ENCODE measurements at places on chromosomes 12 and 14. TPM values are rescaled to one million over a fixed set of nuclear protein-coding genes. Genes with fewer than 3 reads are reported as not detected.

TMEM229B gene
- 0.40 TPM for total RNA-seq

NPFF gene
- total RNA-seq = not detected

CLEC4D gene
- total RNA-seq = not detected

ITGA7 gene
- total RNA-seq = 0.20 TPM

KRT82 gene
- not detected for total RNA-seq

BCL7A gene
- 5.4 TPM for total RNA-seq

DNA sequence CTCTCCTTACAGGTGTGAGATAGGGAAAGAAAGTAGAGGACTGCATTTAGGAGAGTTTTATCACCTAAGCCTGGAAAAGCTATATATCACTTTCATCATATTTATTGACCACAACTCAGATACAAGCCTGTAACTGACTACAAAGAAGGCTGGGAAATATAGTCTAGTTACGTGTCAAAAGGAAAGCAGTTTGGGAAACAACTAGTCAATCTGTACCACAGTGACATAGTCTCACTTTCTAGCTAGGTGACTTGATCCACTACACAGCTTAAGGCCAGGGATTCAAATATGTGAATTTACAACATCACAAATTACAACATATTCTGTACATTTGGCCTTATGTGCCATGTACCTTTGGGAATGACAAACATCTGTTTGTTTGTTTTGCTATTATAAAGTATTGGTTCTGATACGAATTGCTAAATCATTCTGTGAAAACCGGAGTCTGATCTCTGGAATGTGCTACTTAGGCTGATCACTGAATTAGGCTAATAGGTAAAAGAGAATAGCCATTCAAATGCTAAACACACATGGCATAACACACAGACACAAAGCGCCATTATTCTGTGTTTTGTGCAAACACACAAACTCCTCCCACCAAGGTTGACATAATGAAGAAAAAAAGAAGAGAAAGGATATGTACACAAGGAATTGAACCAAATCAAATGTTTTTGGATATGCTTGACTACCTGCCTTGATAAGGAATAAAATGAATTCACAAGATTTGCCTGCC, 279.8 kb downstream of the DUSP6 start:
- no peak for DNase-seq

DNA sequence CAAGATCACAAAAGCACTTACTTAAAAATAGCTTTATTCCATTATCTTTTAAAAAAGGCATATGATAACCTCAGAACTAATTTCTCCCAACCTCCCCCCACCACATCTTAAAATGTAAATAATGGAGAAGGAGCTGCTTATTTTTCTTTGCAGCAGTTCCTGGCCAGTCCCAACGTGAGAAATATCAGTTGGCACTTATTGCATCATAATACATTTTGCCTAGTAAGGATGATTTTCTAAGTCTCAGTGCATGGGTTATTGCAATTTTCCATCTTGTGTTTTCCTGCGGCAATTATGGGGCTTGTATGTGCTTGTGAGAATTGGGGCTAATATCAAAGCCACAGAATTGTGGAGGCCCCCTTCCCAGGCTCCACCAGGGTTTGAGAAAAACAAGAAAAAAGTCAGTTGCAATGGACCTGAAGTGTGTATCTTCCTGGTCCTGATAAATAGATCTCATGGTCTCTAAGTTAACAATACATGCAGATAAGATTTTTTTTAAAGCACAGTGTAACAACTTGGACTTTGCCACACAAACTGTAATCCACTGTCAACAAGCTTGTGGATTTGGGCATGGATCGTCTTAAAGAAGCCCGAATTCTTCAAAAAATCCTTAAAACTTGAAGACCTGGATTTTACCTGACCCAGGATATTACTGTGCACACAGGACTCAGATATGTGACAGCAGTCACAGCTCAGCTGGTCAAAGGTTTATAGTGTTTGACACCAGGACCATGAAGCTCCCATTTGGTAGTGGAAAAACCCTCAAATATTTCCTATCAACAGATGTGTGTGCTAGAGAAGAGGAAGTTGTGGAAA, 2.8 kb upstream of the WSB2 start:
- peak; percentile 96 for DNase-seq

GRCh38 chr14:91113829-91114078, at the start of gene DGLUCY:
DGLUCY (plus strand) TSS chr14:91114073; CDS start chr14:91160295, 46,222 bp downstream.
- peak; percentile 92 for DNase-seq

DNA sequence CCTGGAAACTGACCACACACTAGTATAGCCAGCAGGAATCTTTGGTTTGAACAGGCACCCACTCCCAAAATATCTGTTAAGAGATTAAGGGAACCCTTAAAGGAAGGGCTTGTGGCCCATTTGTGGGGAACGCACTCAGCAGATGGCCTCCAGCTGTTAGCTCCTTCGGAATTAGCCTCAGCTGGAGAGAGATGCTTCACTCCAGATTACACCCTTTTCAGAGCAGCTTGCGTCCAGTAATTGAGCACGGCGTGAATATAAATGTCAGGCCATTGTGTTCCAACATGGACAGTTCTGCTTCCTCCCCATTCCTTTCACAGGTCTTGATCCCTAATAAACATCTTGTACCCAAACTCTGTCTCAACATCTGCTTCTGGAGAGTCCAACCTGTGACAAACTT, 397.8 kb downstream of the SEC23A start:
- no peak for DNase-seq

DNA sequence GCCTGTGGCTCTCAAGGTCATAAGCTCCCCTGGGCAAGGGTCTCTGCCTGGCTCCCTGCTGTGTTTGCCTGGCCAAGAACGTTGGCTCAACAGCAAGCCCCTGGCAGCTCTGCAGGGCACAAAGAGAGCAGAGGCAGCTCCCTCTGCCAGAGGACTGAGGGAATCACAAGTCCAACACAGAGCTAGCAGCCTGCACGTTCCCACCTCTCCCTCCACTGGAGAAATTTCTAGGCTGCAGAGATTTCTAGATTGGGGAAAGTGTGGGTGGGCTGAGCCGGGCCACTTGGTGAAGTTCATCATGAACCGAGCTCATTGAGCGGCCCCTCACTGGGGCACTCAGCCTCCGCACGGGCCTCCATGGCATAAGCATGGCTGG, 19.8 kb downstream of the ZFYVE21 start:
- peak; percentile 29 for DNase-seq

- DNase-seq = no peak
These were observed 23.7 kb downstream of the PCNX1 start for GRCh38 chr14:70931008-70931407.

DNA sequence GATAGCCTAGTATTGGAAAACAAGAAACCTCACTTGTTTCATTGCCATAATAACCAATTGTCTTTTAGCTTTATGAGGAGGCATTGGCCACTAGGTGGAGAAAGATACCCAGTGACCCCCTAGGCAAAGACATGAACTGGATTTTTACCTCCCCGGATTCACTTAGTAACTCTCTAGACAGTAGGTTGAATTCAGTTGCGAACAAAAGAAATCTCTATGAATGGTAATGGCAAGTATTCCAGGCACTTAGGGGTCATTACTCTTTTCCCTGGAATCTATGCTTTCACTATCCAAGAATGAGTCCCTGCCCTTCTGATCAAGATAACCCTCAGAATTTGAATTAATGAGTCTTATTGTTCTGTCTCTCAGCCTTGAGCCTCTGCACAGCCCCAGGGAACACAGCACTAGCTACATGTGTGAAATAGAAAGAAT, 29.5 kb upstream of the RHOJ start:
- DNase-seq = peak; percentile 87

- no peak for DNase-seq
These were observed 17.4 kb upstream of the LEMD3 start for GRCh38 chr12:65152012-65152411.

Data from lung microvascular endothelial cell (primary cell).